ENCODE measurements at places on chromosomes 13 and 19.

DNA sequence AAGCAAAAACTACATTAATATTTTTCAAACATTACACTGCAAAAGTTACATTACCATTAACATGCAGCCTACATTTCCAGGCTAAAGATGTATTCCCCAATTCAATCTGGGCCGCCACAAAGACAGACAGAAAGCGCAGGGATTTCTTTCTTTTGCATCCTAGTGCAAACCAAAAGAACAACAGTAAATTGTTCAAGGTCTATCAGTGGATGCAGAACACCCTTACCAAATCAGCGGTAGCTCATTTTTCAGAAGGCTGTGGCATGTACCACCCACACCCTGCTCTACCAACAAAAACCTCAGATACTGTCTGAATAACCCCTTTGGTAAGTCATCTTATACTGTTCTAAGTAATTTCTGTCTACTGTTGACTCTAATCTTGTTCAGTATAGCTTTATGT is 3.6 kb downstream of the TPT1 start:
- DNase-seq: no peak

DNA sequence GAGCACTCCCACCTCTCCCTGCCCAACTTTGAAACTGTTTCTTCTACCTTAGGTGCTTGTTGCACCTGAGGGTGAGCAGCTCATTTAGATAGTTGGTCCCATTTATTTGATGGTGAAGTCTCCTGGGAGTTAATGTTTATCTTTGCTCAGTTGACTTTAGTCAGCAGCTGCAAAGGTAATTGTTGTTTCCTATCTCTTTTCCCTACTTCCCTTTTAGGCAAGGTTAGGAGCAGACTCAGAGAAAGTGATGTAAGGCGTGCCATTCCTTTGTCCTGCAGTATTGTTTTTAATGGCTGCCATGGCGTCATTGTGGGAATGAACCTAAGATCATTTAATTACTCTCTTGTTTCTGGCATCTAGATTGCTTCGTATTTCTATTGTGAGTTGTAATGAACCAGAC is 11.6 kb downstream of the AKAP11 start:
- DNase-seq: no peak

- DNase-seq: no peak
Observed at GRCh38 chr13:80529734-80530133, 188.8 kb upstream of the SPRY2 start.

DNA sequence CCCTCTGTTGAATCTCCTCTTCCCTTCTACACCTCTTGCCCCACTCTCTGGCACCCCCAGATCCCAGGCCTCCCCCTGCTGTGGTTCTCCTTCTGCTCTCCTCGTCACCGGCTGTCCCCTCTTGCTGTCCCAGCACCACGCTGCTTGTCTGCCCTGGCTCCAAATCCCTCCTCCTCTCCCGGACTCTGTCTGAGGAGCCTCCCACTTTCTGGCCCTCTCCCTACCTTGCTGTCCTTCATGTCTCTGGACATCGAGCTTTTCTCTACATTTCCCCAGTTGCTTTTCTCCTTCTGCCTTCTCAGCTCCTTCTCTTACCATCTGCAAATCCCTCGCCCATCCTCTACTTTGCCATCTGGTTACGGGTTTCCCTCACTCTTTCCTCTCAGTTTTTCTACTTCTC is 1.2 kb downstream of the ZNF347 start:
- DNase-seq: no peak

- no peak for DNase-seq
Observed at GRCh38 chr13:33497146-33497845, 211.7 kb upstream of the STARD13 start.

DNA sequence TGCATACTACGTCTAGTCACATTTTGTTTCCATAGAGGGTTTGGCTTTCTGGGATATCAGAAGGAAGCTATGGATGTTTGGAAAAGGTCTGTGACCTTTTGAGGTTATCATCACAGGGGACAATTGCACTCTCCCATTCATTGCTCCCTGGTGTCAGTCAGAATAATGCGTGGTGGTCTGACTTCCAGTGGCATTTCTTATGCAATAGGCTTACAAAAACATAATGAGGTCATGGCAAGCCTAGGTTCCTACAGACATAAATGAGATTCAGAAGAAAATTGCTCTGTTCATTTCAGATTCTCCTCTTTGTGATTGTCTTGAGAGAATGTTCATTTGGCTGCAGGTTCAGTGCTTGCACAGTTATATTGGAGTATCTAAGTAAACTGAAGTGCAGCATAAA is 54.6 kb downstream of the ARHGAP35 start:
- no peak for DNase-seq

DNA sequence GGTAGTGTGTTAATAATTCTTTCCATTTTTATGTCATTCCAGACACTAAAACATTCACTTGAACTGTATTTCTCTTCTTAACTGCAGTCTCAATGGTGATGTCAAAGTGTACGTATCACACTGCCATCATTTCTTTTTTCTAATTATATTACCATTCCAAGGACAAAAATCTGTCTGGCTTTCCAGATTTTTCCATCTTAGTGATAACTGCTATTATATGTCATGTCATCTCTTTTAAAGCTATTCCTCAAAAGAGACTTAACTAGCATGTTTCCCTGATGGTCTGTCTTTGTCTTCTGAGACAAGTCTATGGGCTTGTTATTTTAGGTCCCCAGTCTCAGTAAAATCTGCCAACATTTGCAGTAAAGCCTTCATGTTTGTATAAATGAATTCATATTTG is 1207.1 kb downstream of the PCDH17 start:
- DNase-seq: no peak

GRCh38 chr13:39893808-39894207 is 238.3 kb downstream of the COG6 start:
- no peak for DNase-seq

GRCh38 chr13:44148159-44148914 is 225.3 kb upstream of the SERP2 start:
- DNase-seq: no peak

- no peak for DNase-seq
Observed at GRCh38 chr19:19546751-19547162, 8.7 kb downstream of the CILP2 start.

DNA sequence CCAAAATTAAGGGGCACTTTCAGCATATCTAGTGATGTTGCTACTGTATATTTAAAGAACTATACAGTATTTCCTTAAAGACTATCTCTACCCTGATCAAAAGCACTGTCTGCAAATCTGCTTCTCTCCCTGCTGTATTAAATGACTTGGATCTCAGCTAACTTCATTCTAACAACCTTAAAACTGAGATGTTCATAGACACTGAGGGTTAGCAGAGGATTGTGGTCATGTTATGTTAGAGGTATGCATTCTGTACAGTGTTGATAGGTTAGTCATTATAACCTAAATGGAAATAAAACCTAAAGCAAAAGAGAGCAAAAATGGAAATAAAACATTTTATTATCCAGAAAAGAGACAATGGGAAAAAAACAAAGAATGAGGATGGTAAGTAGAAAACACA is 9.9 kb downstream of the GPR183 start:
- DNase-seq: no peak

GRCh38 chr19:17331045-17331558 is 3.6 kb downstream of the ANO8 start:
- DNase-seq: no peak

GRCh38 chr13:74768521-74769085 is 634.4 kb upstream of the KLF12 start:
- DNase-seq: no peak

DNA sequence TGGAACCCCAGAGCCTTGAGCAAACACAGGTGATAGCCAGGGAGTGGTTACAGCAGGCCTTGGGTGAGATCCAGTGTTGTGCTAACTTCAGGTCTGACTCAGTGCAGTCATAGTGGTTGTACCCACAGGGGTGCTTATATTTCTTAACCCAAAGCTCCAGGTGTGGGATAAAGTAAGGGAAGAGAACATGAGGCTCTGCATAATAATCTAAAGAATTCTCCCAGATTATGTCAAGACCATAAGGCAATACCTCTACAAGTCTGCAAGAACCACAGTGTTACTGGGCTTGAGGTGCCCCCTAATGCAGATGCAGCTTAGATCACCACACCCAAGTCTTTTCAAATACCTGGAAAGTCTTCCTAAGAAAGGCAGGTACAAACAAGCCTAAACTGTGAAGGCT is 485.4 kb downstream of the RFC3 start:
- no peak for DNase-seq

DNA sequence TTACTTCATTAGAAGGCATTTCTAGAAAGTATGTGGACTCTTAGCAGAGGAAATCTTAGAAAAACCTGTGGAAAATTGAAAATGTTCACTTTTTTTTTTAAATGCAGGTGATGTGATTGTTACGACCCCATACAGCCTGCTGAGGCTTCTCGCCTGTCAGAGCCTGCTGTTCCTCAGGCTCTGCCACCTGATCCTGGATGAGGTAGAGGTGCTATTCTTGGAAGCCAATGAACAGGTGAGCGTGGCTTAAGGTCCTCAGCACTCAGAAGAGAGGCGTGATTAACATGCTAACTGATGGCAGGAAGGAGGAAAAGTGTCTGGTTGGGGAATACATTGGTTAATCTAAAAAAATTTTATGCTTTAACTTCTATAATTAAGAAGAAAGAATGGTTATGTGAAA is 71.4 kb downstream of the SLC7A9 start:
- no peak for DNase-seq

DNA sequence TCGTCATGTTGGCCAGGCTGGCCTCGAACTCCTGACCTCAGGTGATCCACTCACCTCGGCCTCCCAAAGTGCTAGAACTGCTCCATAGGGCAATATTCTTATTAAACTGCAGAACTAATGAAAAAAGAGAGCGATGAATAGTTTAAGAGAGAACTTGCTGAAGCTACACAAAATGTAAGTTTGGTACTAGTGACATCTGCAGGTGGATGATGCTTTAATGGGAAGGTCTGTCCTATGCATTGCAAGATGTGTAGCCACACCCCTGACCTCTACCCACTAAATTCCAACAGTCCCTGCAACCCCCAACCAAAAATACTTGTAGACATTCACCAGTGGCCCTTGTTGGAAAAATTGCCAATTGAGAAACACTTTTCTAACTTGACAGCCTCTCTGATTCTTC is 117.8 kb downstream of the NALCN start:
- DNase-seq: no peak

DNA sequence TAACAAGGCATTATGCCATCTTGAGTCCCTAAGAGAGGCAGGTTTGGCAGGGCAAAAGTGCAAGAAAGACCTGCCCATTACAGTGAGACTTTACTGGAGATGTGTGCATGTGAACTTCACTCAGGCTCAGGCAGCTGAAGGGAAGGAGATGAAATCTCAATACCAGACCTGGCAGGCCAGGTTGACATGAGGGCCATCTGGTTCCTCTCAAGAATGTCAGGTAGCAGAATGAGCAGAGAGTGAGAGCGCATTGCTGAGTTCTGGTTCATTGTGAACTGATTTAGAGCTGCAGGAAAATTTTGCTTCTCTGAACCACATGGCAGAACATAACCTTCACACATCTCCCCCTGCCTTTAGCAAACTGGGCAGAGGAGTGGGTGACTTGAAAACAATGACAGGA is 406.3 kb downstream of the GPC5 start:
- no peak for DNase-seq

- no peak for DNase-seq
Observed at GRCh38 chr13:91644806-91645205, 246.4 kb downstream of the GPC5 start.

GRCh38 chr13:42377640-42378382 is 105.9 kb downstream of the AKAP11 start:
- DNase-seq: peak; percentile 42

- DNase-seq: no peak
Observed at GRCh38 chr19:30640252-30640965, 268.2 kb downstream of the ZNF536 start.

DNA sequence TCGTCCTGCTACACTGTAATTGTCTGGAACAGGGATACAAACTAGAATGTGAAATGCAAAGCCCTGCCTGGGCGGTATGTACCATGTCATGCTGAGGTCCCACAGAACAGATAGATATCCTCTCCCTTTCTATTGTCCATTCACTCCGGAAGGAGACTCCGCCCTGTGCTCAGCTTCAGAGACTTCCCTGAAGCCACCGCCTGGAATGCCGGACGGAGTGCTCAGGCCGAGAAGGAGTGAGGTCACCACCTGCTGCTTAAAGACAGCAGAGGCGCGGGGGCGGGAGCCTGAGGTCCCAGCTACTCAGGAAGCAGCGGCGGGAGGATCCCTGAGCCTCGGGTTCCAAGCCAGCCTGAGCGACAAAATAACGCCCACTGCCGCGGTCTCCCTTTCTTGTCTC is 890 bp upstream of the ZNF611 start:
- no peak for DNase-seq

GRCh38 chr19:5326986-5327623 is 13.5 kb downstream of the PTPRS start:
- DNase-seq: no peak

DNA sequence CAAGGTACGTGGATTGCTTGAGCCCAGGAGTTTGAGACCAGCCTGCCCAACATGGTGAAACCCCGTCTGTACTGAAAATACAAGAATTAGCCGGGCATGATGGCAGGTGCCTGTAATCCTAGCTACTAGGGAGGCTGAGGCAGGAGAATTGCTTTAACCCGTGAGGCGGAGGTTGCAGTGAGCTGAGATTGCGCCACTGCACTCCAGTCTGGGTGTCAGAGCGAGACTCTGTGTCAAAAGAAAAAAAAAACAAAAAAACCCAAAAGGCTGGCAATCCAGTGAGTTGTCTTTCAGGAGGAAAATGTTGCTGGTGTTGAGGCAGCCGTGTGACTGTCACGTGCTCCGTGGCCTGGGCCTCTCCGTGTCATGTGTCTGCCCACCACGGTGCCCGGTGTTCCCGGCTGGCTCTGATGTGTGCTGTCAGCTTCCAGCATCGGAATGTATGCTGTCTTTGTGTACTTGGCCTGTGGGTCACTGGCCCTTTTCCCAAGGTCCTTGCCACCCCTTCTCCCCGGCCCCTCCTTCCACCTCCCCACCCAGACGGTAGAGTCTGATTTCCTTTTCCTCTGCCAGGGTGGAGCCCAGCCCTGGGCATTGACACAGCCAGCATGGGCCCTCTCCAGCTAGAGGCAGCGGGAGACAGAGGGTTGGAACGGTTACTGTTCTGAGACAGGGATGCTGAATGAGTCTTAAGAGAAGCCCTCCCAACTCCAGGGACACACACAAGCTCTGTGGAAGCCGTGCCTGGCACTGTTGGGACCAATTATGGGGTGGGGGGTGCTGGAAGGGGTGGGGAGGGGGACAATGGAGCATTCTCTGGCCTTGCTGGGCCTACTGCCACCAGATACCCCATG is 7.2 kb upstream of the TUBB4A start:
- DNase-seq: no peak

- peak; percentile 90 for DNase-seq
Observed at GRCh38 chr19:57947419-57948134, at the start of gene ZNF256. ZNF256 (minus strand) TSS chr19:57947706; CDS start chr19:57947474, 232 bp downstream.

DNA sequence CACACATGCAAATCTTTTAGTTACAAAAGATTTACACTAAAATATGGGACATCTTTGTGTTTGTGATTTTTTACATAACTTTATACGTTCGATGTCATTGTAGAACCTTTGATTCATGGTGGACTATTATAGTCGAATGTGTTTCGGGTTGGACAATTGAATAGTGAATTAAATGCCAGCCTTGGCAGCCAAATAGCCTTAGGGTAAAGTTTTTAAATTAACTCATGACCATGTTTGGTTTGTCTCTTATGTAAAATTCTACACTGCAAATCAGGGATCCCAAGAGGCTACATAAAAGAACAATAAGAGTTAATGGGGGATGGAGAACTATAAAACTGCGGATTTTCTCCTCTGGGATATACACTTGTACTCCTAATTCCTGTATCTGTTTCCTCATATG is 1735.6 kb upstream of the SPRY2 start:
- no peak for DNase-seq
